Astrocyte of the spinal cord (primary cell): ENCODE measurements at places on chromosomes 1 and 21.

- no peak for DNase-seq
These were observed 28.3 kb downstream of the FAAP20 start for GRCh38 chr1:2166254-2166653.

GRCh38 chr1:209931141-209931540, 6.9 kb upstream of the SYT14 start:
- no peak for DNase-seq

DNA sequence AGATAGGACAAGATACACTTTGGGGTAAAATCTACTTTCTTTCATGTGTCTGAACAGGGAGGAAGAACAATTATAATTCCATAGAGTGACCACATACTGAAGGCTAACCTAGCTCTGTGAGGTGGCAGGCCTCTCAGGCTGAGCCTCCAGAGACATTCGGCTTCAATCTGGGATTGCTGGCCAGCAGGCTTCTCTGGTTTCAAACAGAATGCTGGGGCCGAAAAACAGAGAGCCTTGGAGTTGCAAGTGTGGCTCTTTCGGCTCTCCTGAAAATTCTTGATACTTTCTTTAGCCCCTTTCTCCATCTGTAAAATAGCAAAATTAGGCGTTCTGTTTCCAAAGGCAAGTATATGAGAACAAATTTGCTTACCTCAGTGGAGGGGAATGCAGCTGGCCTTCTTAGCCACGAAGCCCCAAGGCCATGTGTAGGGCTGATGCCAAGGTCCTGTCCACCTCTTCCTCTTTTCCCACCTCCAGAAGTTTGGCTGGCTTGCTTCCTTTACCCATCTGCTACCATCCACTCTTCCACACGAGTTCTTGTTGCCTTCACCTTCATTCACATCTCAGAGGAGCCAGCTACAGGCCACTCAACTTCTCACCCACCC, 30.0 kb upstream of the UBE2U start:
- no peak for DNase-seq

GRCh38 chr1:207910591-207911354, at the start of gene CD34:
TSS of gene CD34 (minus strand) at chr1:207911125. CDS start at chr1:207911080, 45 bp downstream.
- DNase-seq = no peak

GRCh38 chr1:45414746-45415145, 74.5 kb upstream of the MUTYH start:
- no peak for DNase-seq

- no peak for DNase-seq
These were observed 319.6 kb downstream of the RRAGC start for GRCh38 chr1:38539931-38540330.

DNA sequence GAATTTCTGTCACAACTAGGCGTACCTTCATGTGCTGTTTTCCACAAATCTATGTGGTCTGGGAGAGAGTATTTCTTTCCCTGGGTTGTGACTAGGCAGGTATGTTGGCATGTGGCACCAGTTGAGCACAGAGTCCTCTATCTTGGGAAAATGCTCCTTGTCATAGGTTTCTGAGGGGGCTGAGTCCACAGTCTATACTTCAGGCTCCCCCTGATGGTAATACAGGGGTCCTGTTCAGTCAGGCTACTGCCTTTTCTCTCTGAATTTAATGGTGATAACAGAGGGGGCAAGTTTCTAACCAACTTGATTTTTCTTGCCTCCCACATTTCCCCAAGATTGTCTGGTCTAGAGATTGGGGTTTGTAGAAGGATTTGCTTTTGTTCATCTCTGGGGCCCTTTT, 35.8 kb downstream of the VANGL1 start:
- DNase-seq = no peak

DNA sequence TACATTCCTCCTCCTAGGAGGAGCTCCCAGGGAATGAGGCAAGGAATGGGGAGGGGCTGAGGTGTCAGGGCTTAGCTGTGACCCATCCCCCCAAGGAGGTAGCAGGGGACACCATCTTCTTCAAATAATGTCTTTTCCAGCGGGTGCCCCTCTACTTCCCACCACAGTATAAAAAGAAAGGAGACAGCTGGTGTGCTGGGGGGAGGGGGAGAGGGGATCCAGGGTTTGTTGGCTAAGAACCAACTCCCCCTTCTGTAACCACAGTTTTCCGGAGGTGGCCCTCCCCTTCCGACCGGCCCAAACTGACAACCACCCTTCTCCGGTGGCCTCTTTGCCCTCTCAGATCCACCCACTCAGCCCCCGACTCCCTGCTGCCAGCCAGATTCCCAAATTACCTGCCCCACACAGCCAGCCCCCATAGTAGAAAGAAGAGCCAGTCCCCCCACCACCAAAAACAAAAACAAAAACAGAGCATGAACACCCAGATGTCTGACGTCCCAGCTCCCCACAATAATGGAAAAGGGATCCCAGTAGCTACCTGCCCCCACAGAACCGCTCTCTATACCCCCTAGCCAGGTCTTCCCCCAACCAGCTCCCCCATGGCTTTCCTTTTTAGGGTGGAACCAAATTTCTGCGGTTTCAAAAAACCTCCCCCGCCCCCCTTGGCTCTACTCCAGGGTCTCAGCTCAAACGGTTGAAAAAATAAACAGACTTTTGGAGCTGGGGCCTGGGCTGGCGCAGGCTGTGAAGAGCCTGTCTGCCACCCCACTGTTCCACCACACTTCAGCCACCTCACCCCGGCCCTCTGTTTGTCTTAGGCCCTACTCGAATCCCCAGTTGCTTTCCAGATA, 2.1 kb downstream of the ARHGEF2 start:
- peak; percentile 78 for DNase-seq

DNA sequence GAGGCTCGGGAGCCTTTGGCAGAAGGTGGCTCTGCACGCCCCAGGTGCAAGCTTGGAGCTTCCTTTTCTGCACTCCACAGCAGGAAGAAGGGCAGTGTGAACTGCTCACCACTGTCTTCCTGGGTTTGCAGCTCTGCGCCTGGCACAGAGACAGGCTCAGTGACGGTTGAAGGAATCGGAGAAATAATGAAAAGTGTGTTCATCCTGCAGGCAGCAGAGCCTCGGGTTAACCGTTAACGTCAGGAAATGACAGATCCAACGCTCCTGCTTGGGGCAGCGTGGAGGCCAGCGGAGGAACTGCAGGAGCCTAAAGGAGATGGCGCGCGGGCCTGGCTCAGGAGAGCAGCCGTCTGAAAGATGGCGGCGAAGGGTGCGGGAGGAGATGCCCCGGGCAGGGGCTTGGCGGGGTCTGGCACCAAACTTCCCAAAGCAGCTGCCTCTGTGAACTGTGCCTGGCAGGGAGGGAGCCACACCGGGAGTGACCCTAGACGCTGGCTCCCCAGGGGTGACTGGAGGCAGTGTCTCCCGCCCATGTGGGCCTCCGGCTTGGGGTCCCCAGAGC, 10.9 kb upstream of the SAMD11 start:
- no peak for DNase-seq

- no peak for DNase-seq
These were observed 181.4 kb upstream of the L1TD1 start for GRCh38 chr1:62013264-62013663.

GRCh38 chr1:77975907-77976306, 3.0 kb downstream of the FUBP1 start:
- DNase-seq = peak; percentile 48

GRCh38 chr1:182688436-182689205, 4.2 kb upstream of the RGS8 start:
- DNase-seq = no peak

DNA sequence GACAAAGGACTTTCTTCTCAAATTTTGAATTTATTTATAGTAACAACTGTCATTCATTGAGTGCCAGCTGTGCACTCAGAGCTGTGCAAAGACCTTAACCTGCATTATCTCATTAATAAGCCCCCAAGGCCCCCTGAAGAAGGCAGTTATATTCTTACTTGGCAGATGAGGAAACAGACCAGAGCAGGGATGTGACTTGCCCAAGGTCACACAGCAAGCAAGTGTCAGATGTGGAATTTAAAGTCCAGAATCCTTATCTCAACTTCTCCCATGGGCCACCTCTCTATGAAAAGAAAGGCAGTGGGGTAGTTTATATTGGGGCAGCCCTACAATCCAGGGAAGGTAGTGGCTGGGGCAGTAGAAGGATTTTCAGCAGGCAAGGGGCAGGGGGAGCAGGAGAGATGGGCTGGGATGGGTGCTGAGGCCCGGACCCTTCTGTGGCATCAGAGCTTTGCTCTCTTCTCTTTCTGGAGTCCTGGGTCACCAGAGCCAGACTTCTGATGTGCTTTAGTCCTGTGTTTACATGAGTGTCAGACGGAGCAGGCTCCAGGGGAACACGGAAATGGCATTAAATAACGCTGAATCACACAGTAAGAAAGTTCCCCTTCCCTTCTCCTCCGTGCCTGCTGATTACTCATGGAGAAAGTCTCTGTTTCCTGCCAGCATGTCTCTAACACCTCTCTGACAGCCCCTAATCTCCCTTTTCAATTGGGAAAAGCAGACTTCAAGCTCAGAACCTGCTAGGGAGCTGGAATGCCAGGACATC, 39.5 kb downstream of the EPHB2 start:
- peak; percentile 89 for DNase-seq

- no peak for DNase-seq
These were observed 200.4 kb upstream of the FGGY start for GRCh38 chr1:59096501-59096900.

DNA sequence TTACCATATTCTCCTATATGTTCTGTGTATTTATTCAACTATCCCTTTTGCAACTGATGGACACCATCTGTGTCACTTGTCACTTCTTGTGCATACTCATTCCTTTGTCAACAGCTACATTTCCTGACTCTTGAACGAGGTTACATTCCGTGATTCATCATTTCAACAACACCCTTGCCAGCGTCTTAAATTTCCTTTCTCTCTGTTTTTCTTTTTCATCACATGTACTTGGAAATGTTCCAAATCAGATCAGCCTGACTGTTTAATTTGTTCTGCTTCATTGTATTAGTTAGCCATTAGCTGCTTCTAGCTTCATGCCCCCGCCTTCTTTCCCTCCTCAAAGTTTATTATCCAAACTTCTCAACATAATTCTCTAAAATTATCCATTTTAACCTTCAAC, 173.0 kb downstream of the ADGRL4 start:
- peak; percentile 83 for DNase-seq

DNA sequence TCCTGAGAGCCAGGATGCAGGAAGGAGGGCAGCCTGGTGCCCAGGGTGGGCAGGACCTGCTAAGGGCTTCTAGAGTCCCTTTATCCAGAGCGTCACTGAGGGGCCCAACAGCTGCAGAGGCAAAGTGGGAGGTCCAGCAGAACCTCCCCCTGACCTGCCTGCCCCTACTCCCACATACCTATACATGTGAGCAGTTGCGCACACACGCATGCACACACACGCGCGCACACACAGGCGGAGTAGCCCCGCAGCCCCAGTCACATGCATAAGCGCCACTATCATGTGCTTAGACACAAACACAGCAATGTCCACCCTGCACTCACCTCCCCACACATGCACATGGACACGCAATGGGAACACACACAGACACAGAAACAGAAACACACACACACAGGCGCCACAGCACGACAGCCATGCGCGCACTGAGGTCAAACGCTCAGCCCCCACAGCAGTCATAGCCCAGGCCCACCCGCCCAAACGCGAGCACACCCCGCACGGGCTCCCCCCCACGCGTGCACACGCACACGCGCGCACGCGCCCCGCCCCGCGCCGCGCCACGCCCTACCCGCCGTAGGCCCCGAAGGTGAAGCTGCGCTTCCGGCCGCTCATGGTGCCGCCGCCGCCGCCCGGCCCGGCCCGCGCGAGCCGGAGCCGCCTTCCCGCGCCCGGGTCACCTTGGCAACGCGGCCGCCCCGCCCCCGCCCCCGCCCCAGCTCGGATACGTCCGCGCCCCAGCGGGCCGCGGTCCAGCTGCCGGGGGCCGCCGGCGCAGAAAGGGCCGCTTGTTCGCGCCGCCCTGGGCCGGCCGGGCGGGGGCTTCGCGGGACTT, 17.7 kb downstream of the RAP1GAP start:
- no peak for DNase-seq

DNA sequence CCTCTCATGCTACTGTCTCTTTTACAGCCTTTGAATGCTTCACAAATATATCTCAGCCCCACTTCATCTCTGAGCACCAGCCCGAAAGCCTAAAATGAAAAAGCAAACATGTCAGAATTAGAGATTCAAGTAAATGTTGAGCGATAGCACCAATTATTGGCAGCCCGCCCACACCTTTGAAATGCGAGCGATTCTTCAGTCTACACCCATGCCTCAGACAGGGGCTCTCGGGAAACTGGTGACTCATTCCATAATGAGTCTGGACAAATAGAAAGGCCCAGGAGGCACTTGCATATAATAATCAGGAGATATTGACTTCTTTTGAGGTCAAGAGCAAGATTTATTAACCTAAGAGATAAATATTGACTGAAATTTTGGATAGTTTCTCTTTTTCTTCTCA, 487.3 kb upstream of the PTBP2 start:
- peak; percentile 66 for DNase-seq

GRCh38 chr1:21904704-21905520, 32.2 kb downstream of the HSPG2 start:
- DNase-seq = peak; percentile 88

DNA sequence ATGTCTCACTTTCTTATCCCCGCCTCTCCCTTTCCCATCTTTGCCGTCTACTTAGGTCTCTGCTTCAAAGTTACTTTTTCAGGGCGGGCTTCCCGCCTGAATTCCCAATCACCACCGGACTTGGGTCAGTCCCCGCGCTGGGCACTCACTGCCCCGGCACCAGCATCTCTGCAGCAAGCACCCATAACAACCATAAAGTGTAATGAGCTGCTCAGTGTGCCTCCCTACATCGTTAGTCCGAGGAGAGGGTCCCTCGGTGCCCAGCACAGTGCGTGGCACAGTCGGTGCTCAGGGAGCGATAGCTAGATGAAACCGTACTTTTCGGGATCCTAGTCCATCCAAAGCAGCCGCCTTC, 633 bp upstream of the CTPS1 start:
- no peak for DNase-seq

- no peak for DNase-seq
These were observed 10.3 kb downstream of the BLACAT1 start for GRCh38 chr1:205445646-205445935.

- DNase-seq = no peak
These were observed 902 bp downstream of the AP4B1 start for GRCh38 chr1:113903501-113904292.

- DNase-seq = no peak
These were observed 28.2 kb downstream of the RNF220 start for GRCh38 chr1:44433209-44433608.

GRCh38 chr1:204706838-204707509, 21.4 kb upstream of the LRRN2 start:
- no peak for DNase-seq

- no peak for DNase-seq
These were observed 100.7 kb upstream of the GFI1 start for GRCh38 chr1:92587445-92587844.

- no peak for DNase-seq
These were observed 372.2 kb downstream of the RRAGC start for GRCh38 chr1:38487396-38487795.

DNA sequence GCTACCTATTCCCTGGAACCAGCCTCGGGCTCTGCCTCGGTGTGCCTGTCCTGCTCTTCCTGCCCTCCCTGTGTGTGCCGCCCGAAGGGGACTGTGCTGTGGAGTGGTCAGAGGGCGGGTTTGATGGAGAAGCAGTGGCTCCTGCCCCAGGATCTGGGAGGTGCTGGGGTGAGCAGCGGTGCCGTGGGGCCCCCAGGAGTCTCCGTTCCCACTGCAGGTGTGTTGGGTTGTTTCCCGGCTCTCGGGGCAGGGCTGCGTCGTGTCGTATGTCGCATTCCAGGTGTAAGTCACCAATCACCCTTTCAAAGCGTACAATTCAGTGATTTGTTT, 32.6 kb upstream of the TTC34 start:
- DNase-seq = no peak
